ENCODE measurements at places on chromosomes 2 and 18.

GRCh38 chr18:13564579-13564978 is 161.8 kb downstream of the FAM210A start:
- no peak for DNase-seq

DNA sequence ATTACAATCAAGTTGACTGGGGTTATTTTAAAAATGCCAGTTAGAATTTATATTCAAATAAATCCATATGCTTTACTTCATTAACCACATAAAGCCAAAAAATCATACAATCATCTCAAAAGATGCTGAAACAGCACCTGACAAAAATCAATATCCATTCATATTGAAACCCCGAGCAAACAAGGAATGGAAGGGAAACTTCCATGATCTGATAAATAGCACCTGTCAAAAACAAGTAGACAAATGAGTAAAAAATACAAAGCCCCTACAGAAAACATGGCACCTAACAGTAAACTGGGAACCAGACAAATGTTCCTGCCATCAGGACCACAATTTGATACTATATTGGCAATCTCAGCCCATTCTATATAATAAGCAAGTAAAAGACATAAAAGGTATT is 227.5 kb downstream of the HDAC4 start:
- DNase-seq = no peak

- DNase-seq = no peak
Measured at GRCh38 chr2:34105006-34105767, 506.1 kb upstream of the FAM98A start.

- DNase-seq = no peak
Measured at GRCh38 chr2:234502285-234502918, 5.5 kb upstream of the ARL4C start.
